ENCODE measurements at places on chromosomes 1 and 21.

DNA sequence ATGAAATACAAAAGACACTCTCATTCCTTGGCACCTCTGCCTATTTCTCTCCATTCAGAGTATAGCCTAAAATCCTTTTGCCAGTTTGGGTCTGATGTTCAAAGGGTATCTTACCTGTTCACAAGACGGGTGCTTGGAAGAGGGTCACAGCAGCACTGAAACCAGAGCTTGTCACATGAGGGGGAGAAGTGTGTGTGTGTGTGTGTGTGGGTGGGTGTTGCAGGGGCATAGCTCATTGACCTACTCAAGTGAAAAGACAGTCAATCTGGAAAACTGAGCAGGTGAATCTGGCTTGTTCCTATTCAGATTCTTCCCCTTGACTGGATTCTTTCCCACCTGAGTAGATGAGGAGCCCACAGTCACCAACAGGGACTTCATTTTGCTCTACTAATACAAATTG, 63.9 kb downstream of the KCTD3 start:
- H3K36me3 ChIP-seq, result no peaks in the 10 kb centered on the region
- no peak overlapping the region for H3K27ac ChIP-seq
- H3K27me3 ChIP-seq, result no peaks in the 10 kb centered on the region
- no peak overlapping the region for H3K4me3 ChIP-seq
- DNase-seq, result no peak

DNA sequence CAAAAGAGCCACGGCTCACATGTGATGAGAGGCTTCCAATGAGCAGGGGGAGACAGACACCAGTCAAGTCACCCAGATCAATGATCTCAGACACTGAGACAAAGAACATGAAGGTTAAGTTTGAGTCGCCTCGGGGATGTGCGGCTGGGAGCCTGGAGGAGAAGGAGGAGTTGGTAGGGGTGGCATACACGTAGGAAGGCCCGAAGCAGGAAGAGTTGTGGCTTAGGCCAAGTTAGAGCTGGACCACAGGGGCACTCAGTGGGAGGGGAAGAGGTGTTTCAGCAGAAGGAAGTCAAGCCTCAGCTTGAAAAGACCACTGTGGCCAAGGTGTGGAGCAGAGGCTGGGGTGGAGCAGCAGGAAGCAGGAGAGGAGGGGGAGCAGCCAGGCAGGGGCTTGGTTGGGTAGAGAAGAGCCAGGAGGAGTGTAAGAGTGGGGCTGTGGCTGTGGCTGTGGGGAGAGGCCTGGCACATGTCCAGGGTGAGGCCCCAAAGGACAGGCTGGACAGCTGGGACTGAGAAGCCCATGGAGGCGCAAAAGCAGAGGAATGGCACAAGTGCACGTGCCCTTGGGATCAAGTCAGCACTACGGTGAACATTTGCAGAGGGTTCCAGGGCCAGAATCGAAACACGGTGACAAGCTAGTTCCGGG, 27.6 kb downstream of the CTNNBIP1 start:
- no peak for DNase-seq
- no peaks in the 10 kb centered on the region for H3K4me1 ChIP-seq
- no peak overlapping the region for H3K4me3 ChIP-seq
- H3K36me3 ChIP-seq, result no peaks in the 10 kb centered on the region

DNA sequence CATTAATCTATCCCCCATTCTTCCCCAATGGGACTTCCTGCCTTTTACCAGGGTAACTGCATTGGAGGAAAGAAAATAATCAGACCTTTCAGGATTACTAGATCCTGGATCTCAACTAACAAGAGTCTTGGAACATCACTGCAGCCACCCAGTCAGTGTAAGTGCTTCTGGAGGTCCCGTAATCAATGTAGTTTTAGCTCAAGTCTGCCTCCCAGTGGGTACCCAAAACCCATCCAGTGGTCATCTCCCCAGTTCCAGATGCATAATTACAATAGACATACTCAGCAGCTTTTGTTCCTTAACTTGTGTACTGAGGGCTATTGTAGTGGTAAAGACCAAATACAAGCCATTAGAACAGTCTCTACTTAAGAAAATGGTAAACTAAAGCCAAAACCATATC, 319.1 kb downstream of the GPATCH2 start:
- no peaks in the 10 kb centered on the region for H3K36me3 ChIP-seq
- no peak overlapping the region for H3K27ac ChIP-seq
- no peak for DNase-seq
- H3K4me1 ChIP-seq, result no peaks in the 10 kb centered on the region
- H3K4me3 ChIP-seq, result no peak overlapping the region

- H3K4me1 ChIP-seq, result no peaks in the 10 kb centered on the region
- DNase-seq, result no peak
- no peak overlapping the region for H3K27ac ChIP-seq
- H3K4me3 ChIP-seq, result no peak overlapping the region
Measured at GRCh38 chr1:166730299-166730888, 108.9 kb upstream of the POGK start.

DNA sequence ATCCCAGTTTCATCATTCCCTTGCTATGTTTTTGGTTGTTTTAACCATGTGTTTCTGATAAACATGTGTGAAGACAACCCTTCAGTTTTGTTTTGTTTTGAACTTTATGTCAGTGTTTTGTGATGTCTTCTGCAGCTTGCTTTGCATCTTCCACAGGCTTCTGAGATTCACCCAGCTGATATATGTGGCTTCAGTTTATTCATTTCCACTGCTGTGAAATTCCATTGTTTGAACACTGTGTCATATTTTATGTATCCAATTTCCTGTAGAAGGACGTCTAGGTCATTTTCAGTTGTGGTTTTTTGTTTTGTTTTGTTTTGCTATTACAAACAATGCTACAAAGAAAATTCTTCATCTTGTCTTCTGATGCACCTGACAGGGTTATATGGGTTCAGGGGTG, 27.2 kb upstream of the SLC26A9 start:
- no peaks in the 10 kb centered on the region for H3K27me3 ChIP-seq
- no peaks in the 10 kb centered on the region for H3K36me3 ChIP-seq
- H3K27ac ChIP-seq, result no peak overlapping the region
- no peak overlapping the region for H3K4me3 ChIP-seq
- DNase-seq, result no peak

GRCh38 chr1:172354291-172355274, 65.9 kb upstream of the C1orf105 start:
- peaks cover 24% of the 10 kb centered on the region for H3K4me1 ChIP-seq
- H3K36me3 ChIP-seq, result no peaks in the 10 kb centered on the region
- no peaks in the 10 kb centered on the region for H3K27me3 ChIP-seq
- no peak for DNase-seq
- H3K27ac ChIP-seq, result no peak overlapping the region
- no peak overlapping the region for H3K4me3 ChIP-seq

DNA sequence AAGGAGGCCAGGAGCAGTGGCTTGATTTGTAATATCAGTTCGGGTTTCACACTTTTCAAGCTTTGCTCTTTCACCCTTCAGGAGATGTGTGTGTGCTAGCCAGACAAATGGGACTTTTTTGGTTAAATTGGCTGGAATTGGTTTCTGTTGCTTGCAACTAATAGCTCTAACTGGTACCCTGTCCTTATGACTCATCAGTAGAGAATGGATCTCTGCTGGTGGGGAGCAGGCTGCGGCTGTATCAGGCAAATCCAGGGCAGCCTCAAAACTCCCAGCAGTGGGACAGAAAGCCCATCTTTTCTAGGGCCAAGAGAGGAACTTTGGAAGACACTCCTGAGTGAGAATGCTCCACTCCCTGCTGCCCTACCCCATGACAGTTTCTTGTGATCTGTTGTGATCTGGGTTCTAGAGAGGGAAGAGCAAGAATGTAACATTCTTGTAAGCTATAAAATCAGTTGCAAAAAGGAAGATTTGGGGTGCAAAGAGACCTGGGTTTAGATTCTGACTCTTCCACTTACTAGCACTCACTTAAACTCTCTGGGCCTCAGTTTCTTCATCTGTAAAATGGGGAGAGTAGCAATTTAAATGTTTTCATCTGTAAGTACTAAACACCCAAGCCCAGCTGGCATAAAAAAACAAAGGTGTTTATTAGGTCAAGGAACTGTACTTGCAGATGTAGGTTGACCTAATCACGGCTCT, 257.0 kb upstream of the TMEM51 start:
- no peak for DNase-seq
- H3K27ac ChIP-seq, result no peak overlapping the region
- no peaks in the 10 kb centered on the region for H3K27me3 ChIP-seq
- H3K4me1 ChIP-seq, result no peaks in the 10 kb centered on the region
- no peak overlapping the region for H3K4me3 ChIP-seq

DNA sequence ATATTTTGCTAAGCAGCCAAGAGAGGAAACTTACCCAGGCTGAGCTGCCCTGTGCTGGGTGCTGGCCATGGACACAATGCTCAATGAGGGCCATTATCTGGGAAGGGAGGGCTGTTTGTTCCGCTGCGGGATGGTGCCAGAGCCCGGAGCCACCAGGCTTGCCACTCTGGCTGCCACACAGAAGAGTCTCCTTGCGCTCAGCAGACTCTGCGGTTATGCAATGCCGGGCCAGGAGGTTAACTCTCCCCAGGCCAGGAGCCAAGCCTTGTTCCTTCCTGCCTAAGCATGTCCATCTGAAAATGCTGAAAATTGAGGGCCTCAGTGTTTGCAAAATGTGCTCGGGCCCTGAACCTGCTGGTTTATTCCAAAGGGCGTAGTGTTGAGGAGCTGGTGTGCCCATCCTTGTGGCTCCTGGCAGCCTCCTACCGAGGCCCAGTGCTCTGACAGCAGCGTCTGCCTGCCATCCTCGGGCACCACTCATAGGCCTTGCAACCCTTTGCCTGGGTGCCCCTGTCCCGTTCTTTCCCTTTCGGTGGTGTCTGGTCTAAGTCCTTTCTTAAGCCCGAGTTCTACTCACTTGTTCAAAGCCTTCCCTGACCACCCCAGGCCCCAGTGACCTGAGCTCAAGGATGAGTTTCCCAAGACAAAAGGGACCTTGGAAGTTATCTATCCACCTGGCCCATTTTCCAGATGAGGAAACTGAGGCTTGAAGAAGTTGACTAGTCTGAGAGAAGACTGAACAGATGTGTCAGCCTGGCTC, 133.8 kb upstream of the EDN2 start:
- H3K36me3 ChIP-seq, result no peaks in the 10 kb centered on the region
- no peak for DNase-seq
- no peak overlapping the region for H3K27ac ChIP-seq
- H3K27me3 ChIP-seq, result no peaks in the 10 kb centered on the region
- H3K4me3 ChIP-seq, result no peak overlapping the region

DNA sequence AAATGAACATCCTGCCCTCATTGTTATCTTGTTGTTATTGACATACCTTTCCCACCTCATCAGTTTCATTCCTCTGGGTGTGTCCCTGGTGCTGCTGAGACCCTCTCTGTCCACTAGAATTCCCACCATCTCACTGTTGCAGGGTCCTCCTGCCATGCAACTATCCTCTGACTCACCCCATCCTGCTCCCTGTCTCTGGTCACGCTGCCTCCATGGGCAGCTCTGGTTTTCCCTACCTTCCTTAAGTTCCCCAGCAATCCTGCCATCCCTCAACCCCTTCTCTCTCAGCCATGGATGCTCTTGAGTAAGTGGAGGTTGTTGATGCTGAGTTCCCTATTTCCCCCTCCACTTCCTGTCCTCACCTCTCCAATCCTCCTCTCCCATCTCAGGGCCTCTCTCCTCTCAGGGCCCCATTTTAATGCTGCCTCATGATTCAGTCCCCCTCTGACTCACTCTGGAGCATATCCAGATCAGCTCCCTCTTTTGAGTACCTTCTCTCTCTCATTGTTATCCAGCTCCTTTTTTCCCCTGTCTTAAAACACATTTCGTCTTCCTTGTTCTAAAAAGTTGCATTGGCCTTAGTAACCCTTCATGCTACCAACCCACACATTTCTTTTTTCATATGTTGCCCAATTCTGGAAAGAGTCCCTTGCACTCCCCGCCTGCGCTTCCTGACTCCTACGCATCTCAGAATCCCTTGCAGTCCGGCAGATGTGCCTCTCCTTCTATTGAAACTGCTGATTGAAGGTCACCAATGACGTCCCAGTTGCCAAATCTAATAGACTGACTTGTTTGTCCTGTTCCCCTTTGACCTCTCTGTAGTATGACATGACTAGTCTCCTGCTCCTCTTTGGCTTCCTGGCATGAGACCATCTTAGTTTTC, 92.0 kb downstream of the CNIH3 start:
- DNase-seq, result no peak
- H3K4me3 ChIP-seq, result no peak overlapping the region
- H3K4me1 ChIP-seq, result no peaks in the 10 kb centered on the region

- no peak overlapping the region for H3K4me3 ChIP-seq
- H3K27me3 ChIP-seq, result no peaks in the 10 kb centered on the region
- DNase-seq, result no peak
- peaks cover 4% of the 10 kb centered on the region for H3K4me1 ChIP-seq
Measured at GRCh38 chr1:194062962-194063361, 876.5 kb upstream of the B3GALT2 start.

GRCh38 chr1:43924516-43924915, 9.1 kb upstream of the ARTN start:
- H3K4me1 ChIP-seq, result no peaks in the 10 kb centered on the region
- no peak for DNase-seq
- no peak overlapping the region for H3K27ac ChIP-seq
- H3K36me3 ChIP-seq, result peaks cover 3% of the 10 kb centered on the region

- no peaks in the 10 kb centered on the region for H3K27me3 ChIP-seq
- no peaks in the 10 kb centered on the region for H3K36me3 ChIP-seq
- peak overlapping the region; percentile 40 for H3K27ac ChIP-seq
- no peak for DNase-seq
Measured at GRCh38 chr1:92081031-92081430, 886 bp downstream of the BTBD8 start.

- H3K36me3 ChIP-seq, result no peaks in the 10 kb centered on the region
- no peaks in the 10 kb centered on the region for H3K4me1 ChIP-seq
- H3K27me3 ChIP-seq, result no peaks in the 10 kb centered on the region
- DNase-seq, result no peak
- no peak overlapping the region for H3K27ac ChIP-seq
- no peak overlapping the region for H3K4me3 ChIP-seq
Measured at GRCh38 chr1:33524586-33524985, 52.1 kb downstream of the ZSCAN20 start.

DNA sequence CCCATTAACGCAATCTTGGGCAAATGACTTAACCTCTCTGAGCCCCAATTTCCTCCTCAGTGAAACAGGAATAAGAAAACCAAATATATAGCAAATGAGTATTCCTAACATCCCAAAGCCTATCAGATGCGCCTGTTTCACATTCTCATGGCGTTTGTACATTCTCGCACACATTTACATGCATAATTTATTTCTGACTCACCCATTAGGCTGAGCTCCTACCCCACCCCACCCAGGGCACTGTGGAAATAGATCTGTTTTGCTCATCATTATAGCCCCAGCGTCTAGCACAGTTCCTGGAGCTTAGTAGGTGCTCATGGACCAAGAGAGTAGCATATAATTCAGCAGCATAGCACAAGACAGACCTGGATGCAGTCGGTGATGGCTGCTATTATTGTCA, 146.1 kb upstream of the VANGL1 start:
- H3K27me3 ChIP-seq, result no peaks in the 10 kb centered on the region
- H3K36me3 ChIP-seq, result no peaks in the 10 kb centered on the region
- no peak overlapping the region for H3K27ac ChIP-seq
- no peak overlapping the region for H3K4me3 ChIP-seq
- no peak for DNase-seq
